ENCODE measurements at places on chromosomes 12 and 14. TPM values are rescaled to one million over a fixed set of nuclear protein-coding genes. Genes with fewer than 3 reads are reported as not detected.

KRT7 gene
- polyA plus RNA-seq: 0.88 TPM

RGS6 gene
- polyA plus RNA-seq: 1.2 TPM

HOXC10 gene
- not detected for polyA plus RNA-seq

GRCh38 chr14:104969741-104970230, 8.4 kb downstream of the AHNAK2 start:
- DNase-seq: peak; percentile 10

DNA sequence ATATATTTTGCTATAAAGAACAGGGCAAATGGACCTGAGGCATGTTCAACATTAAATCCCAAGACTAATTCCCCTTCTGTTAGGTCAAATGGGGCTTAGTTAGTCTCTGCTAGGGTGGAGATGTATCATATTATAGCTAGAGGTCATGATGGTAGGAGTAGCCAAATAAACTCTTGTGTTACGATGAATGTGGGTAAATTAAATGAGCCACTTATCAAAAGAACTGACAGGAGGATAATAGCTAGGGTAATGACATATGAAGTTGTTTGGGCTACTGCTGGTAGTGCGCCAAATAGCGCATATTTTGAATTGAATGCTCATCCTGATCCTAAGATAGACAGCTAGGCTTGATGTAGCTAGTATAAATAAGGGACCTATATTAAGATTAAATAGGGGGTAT, 445.0 kb downstream of the GXYLT1 start:
- no peak for DNase-seq

DNA sequence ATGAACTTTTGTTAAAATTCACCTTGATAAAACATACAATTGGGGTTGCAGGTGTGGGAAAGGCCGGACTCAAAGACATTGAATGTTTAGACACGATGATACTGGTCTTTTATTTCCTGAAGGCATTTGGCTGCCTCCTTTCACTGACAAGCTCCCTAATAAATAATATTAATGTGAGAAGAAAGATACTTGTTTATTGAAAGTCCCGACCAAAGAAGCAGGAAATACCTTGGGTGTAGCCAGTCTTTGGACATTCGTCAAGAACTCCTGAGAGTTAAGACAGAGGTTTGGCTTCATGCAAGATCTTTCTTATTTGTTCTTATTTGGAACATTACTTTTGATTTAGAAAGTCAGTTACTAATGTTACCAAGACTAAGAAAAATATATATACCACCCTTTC, 1133.8 kb upstream of the SEL1L start:
- DNase-seq: no peak

GRCh38 chr14:61444215-61444768, 122.9 kb downstream of the PRKCH start:
- DNase-seq: no peak

DNA sequence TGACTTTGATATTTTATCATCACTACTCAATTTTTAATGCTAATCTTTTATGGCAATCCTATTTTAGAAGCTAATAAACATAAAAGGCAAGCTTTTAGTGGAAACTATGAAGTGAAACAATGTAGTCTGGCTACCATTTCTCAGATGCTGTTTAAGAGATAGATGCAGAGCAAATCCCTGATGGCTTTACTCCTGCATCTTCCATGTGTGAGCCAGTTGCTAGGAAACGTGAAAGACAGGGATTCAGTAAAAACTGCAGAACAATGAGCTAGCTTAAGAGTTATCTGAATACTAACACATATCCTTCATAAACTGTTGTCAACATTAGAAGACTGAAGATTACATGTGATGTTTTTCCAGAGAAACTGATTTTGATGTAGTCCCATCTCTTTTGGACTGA, 112.6 kb downstream of the SLC2A13 start:
- DNase-seq: no peak

GRCh38 chr12:84843593-84844144, 68.9 kb downstream of the SLC6A15 start:
- DNase-seq: no peak

- DNase-seq: no peak
Measured at GRCh38 chr14:39812532-39813320, 380.5 kb upstream of the FBXO33 start.

DNA sequence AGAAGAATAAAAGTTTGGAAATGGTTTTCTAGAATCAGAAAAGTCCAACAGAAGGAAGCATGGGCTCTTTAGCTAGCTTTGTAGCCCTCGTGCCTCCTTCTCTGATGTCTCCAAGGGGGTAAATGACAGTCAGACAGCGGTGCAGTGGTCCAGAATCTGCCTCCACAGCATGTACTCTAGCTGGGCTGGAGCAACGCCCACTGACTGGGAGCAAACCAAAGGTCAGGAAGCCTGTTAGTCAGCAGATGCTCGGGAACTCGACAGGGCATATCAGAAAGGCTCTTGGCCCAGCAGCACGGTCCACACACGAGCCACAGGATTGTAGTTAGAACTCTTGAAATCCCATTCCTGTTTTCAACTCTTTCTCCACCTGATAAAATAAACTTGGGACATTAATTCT, 164.3 kb downstream of the GRIN2B start:
- no peak for DNase-seq

Data from heart right ventricle (tissue), 16 donors.